ENCODE measurements at places on chromosomes 7 and 10.

DNA sequence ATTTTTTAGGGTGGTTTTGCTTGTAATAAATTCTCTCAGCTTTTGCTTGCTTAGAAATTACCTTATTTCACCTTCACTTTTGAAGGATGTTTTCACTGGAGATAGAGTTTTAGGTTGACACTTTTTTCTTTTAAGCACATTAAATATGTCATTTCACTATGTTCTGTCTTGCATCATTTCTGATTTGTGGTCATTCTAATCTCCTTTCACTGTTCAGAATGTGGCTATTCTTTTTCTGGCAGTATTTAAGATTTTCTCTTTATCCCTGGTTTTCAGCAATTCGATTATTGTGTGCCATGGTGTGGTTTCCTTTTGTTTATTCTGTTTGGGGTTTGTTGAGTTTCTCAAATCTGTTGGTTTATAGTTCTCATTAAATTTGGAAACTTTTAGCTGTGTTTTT lies 1065.6 kb downstream of the KCNMA1 start:
- no peak for DNase-seq

- DNase-seq: no peak
These were observed 73.1 kb downstream of the MDH2 start for GRCh38 chr7:76121044-76121443.

GRCh38 chr10:95266674-95267095 lies 24.1 kb downstream of the PDLIM1 start:
- DNase-seq: no peak

- DNase-seq: no peak
These were observed 110.2 kb downstream of the CHN2 start for GRCh38 chr7:29304756-29305155.

DNA sequence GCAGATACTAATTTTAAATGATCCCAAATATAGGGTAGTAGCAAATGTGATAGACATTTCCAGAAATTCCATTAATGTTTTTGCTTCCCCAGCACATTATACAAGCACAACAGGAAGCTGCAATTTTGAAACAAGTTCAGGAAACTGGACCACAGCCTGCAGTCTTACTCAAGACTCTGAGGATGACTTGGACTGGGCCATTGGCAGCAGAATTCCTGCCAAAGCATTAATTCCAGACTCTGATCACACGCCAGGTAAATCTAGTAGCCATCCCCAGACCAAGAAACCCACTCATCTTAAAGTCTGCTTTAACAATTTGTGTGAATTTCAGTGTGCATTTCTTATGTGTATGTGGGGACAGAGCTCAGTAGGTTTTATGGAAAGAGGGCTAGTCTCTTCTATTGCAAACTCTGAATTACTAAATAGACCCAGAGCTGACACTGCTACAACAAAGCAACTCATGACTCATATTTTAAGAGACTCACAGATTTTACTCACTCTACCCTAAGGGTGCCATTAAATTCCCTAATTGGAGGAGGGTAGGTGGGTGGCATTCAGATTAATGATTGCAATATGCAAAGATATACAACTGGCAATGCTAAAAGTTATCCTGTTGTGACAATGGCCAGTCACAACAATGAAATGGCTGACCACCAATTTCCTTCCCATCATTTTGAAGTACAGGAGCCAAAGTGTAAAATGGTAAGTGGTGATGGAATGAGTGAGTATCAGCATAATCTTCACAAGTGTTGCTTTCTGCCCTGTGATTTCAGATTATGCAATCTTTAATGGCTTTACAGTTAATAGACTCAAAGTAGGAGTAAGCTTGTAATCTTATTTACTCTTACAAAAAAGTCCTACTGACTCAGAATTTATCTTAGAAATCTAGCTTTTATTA lies 317.6 kb upstream of the PLXDC2 start:
- DNase-seq: no peak

DNA sequence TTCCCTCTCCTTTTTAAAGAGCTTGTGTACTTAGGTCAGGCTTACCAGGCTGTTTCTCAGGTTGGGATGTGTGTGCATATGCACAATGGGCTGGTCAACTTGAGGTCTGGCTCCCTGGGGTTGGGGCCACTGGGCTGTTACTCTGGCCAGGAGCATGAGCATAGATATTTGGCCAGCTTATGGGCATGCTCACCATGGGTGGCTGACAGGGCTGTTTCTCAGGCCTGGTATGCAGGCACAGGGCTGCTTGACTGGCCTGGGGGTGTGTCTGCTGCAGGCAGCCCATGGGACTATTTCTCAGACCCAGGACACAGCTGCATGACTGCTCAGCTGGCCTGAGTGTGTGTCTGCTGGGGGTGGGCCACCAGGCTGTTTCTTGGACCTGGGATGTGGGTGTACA lies 34.6 kb downstream of the SCART1 start:
- DNase-seq: no peak

- DNase-seq: no peak
These were observed 78.4 kb upstream of the UNC5B start for GRCh38 chr10:71133710-71134686.

Data from stimulated activated CD4-positive, alpha-beta T cell treated with anti-CD3 and anti-CD28 coated beads, Interleukin-1b, Interleukin-23, amount 100 ng/mL, for 48 hours (primary cell).